ENCODE measurements at places on chromosomes 1 and 21.

DNA sequence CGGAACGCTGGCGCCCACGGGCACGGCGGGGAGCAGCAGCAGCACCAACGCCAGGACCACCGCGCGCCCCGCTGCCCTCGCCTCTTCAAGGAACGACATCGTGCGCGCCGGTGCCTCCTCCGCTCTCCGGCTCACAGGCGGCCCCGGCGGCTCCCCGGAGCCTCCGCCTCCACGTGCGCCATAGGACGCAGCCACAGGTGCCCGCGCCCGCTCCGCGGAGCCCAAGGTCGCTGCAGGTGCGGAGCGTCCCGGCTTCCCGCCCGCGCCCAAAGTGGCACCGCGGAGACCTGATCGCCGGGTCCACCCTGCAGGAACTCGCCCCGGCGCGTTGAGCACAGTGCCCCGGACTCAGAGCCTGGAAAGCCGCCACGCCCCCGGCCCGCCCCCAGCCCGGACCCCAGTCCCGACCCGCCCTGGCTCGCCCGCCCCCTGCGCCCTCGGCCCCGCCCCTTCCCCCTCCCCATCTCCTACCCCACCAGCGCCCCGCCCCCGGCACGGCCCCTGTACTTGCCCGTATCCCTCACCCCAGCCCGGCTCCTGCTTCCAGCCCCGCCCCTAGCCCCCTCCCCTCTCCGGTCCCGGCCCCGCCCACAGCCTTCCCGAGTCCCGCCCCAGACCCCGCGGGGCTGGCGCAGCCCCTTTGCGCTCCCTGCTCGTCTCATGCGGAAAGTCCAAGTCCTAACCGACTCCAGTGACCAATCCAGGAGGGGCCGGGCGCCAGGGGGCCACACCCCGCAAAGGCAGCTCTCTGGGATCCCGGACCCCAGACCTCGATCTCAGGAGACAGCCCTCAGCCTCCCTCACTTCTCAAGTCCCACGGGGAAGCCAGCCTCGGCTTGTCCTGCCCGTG, at the start of gene MEGF6:
MEGF6 (minus strand) TSS at position 339 of the 850 bp plus-strand sequence; CDS start at position 99, 240 bp downstream.
- DNase-seq = peak; percentile 75

DNA sequence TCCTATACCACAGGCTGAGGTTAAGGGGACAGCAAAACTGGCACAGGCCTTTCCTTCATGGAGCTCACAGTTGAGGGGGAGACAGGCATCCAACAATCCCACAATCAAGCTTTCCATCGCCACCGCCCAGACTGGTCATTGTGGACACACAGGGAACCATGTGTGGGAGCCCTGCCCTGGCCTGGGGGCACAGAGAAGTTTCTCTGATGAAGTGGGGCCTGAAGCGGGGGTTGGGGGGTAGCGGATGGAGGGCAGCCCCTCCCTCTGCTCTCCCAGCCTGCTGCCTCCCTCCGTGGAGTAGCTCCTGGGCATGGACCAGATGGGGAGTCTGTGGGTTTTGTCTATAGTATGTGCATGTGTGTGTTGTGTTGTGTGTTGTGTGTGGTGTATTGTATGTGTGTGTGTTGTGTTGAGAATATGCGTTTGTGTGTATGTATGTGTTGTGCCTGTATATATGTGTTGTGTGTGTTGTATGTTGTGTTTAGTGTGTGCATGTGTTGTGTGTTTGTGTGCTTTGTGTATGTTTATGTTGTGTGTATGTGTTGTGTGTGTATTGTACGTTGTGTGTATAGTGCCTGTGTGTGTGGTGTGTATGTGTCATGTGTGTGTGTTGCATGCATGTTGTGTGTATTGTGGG, 14.4 kb upstream of the LDLRAP1 start:
- no peak for DNase-seq

- DNase-seq = no peak
Observed at GRCh38 chr21:41558842-41559241, 50.9 kb upstream of the TMPRSS2 start.

DNA sequence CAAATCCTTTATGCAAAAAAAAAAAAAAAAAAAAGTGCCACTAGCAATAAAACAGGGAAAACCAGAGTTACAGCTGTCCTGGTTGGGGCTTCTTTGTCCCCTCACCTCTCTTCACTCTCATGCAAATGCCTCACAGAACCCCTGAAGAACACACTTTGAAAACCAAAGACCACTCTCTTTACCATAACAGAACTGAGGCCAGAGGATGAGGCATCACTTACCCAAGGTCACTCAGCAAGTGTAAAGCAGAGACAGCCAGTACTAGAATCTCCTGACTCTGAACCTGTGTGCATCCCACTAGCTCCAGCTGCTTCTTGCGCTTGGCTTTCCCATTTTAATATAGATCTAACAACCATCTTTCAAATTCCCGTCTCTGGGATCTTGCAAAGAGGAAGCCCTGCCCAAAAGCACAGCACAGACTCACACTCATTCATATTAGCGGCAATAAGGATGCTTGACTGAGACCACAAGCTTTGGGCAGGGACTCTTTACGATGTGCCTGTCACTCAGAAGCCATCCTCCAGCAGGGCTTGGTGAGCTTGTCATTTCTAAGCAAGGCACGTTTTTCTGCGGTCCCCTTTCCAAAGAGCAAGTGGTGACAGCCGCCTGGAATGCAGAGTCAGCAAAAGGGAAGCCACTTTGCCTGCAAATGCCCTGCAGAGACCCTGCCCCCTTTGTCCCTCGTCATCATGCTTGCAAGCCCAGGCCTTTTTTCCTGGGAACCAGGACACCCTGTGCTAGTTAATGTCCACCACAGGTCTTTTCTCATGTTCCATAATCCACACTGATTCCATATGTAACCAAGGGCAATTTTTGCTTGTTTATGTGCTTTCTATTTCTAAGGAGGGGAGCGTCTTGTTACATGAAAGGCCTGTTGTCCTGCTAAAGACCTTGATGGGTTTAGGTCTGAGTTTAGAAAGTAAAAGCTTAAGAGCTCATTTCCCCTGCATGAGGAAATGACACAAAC, 76.5 kb upstream of the NFIA start:
- no peak for DNase-seq

DNA sequence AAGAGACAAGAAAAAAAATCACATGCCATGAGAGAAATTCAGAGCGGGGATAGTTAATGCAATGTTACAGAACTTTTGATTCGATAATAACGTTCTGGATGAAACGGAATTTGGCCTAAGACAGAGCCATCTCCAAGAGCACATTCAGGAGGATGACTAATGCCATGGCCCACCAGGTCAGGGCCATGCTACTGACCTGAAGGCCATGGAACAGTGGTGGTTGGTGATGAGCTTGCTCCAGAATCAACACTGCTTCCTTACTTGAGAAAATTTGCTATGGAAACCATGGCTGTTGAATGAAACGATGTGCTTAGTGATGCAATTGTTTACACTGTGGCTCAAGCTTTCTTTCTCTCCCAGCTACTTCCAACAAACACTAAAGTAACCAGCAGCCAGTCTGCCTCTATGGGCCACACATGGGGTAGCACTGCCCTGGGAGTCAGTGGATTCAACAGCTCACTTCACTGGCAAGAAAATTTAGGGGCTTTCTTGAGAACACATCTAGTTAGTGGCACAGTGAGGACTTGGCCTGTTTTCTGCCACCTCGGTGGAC, 299.1 kb downstream of the PCP4 start:
- DNase-seq = no peak

DNA sequence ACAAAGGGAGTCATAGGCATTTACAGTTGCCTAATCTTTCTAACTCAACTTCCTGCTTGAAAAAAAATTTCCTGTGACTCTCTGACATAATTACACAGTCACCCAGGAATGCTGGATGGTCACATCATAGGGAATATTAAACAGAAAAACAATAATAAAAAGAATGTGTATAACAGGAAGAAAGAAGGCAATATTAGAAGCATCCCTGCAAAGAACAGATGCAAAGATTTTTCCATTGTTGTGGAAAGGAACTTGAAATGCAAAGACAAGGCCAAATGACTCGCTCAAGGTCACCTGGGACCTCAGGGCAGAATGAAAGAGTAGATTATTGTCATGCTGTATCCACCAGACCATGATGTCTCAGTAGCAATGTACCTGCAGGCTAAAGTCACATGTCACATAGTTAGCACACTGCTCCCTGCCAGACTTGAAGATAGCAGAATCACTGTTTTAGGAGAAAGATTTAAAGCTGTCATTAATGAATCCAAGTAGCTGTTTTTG, 184.3 kb downstream of the CYYR1 start:
- DNase-seq = no peak

DNA sequence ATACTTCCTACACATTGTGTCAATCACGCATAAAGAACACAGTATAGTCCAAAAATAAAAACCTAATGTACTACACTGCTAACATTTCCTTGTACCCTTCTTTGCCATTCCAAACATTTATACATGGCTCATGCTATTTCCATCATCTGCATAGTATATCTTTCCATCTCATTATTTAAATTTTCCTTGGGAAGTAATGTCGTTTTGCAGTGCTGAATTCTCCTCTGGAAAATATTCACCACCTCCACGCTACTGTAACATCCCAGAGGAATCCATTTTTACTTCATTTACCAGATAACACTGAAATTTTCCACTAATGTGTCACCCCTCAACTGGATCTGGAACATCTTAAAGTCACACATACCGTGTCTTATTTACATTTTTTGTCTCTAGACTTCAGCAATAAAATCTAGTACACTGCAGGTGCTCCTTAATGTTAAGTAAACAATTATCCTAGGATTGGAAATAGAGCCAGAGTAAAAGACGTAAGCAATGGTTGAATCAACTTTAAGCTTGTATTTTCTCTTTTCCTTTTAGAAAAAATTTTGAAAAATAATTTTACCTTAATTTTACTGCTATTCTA, 881.0 kb downstream of the AMY1C start:
- DNase-seq = no peak

DNA sequence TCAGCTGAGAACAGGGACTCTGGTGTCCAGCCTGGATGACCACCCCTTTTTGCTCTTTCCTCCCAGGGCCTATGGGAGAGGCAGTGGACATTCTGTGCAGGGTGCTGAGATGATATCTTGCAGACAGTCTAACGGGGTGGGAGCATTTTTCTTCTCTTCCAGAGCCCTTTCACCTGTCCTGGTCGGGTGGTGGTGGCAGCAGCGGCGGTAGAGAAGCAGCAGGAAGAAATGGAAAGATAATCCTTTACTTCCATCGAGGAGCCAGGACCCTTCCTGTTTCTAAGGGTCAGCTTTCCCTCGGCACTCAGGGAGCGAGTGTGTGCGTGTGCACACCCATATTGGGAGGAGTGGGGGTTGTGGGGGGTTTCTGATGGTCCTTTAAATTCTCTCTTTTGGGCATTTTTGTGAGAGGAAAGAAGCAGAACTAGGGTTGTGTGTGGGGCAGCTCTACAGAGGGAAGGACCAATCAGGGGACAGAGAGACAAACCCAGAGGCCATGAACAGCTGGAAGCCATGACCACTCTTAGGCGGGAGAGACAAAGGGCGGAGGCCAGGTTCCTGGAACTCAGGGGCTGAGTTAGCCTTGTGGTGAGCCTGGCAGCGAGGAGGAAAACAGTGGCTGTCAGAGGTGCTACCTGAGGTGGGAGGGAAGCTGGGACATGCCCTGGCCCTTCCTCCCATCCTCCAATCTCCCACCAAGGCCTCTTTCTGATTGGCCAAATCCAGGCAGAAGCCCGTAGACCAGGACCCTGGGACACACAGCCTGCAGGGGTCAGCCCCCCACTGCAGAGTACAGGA, 31.2 kb upstream of the CSF3R start:
- DNase-seq = no peak

GRCh38 chr1:41573785-41574713, 89.6 kb upstream of the EDN2 start:
- DNase-seq = peak; percentile 86

DNA sequence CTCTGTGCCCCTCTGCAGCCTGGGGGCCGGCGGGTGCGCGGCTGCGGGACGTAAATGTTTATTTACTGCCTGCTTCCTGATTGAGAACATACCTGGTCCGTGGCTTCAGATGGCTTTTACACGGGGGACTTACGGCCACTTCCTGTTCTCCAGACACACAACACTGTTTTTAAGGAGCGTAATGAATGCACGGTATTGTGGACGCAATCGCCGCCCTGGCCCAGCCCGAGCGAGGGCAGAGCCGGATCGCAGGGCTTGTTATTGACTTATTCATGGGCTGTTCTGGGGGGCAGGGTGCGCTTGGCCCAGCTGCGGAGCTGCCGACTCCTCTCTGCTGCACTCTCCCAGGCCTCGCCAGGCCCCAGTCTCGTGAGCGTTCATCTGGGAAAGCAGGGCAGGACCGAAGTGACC, 52.8 kb upstream of the ACTRT2 start:
- DNase-seq = no peak

DNA sequence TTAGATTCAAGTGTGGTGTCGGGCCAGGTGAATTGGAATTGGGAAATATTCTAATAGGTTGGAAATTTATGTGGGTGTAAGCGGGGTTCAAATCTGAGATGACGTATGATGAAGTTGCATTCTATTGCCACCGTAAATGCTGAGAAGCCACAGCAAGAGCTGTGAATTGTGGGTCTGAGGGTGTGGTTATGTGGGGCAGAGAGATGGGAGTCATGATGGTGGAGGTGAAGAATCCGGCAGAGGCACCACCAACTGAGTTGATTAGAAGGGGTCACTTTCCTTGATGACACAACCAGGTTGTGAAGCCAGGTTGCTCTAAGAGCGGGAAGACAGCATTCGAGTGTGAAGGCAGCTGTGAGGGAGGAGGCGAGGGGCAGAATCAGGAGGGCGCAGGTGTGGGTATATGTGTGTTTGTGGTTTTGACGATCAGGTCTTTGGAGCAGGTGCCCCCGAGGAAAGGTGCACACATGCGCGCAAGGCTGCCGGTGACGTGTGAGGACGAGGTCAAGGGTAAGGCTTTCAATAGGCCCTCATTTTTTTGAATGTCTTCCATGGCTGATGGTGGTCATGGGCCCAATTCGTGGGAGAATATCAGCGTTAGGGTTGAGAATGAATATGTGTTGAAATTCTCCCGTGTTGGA, 18.7 kb downstream of the LRRC3 start:
- DNase-seq = no peak

DNA sequence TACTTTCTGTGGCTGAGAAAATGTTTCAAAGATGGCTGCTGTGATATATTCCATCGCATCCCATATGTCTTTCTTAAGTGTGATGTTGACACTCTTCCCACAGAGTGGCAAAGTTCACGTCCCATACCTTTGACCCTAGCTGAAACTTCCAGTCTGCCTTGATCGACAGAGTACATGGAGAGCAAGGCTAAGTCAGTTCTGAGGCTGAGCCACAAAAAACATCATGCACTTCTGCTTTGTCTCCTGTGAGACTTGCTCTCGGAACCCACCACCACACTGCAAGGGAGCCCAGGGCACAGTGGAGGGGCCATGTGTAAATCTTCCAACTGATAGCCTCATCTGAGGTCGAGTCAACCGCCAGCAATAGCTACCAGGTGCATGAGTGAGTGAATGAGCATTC, 431.9 kb upstream of the RUNX1 start:
- DNase-seq = no peak

DNA sequence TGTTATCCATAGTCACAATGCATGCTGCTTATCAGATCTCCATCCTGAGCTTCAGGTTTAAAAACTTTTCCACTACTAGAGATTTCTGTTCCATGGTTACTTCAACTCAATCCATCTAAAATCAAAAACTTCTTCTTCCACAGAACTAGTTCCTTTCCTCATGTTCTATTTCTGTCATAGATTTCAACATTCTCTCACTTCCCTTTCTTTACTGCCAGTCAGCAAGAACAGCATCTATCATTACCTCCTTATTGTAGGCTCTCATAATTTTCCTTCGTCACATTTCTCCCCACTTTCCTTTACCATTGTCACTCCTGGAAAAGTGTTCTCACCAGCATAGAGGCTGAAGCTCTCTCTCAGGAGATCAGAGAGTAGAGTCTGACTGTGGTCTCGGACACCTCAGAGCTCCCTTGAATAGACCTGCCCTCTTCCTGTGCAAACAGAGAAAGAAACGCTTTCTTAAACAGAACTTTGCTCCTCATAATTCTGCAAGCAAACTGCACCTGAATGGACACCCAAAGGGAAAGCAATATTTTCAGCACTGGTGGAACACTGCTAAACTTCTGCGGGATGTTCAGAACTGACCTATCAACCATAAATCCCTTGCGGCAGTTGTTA, 48.7 kb upstream of the KIRREL1 start:
- no peak for DNase-seq

Measured in stimulated activated CD8-positive, alpha-beta memory T cell treated with anti-CD3 and anti-CD28 coated beads, Interleukin-4, amount 100 ng/mL, for 48 hours (primary cell).